ENCODE measurements at places on chromosomes 4 and X. TPM values are rescaled to one million over a fixed set of nuclear protein-coding genes. Genes with fewer than 3 reads are reported as not detected.

DNA sequence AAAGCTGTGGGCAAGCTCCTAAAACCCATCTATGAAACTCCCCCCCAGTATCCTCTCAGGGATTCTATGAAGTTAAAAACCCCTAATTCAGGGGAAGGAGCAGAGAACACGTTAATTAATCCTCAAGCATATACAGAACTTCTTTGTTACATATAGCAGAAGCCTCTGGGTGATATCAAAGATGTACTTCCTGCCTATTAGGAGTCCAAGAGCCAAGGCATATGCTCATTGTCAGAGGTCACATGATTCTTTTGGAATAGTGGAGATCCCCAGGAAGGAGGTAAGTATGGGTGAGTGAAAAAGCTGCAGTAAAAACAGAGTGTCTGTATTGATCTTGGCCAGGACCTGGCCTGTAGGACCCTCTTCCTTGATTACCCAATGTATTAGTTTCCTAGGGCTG lies 2.9 kb upstream of the SPARCL1 start:
- no peak for DNase-seq

GRCh38 chr4:75547647-75548387 lies 8.0 kb upstream of the ODAPH start:
- DNase-seq, result no peak

HTR2C gene
- not detected for total RNA-seq

DNA sequence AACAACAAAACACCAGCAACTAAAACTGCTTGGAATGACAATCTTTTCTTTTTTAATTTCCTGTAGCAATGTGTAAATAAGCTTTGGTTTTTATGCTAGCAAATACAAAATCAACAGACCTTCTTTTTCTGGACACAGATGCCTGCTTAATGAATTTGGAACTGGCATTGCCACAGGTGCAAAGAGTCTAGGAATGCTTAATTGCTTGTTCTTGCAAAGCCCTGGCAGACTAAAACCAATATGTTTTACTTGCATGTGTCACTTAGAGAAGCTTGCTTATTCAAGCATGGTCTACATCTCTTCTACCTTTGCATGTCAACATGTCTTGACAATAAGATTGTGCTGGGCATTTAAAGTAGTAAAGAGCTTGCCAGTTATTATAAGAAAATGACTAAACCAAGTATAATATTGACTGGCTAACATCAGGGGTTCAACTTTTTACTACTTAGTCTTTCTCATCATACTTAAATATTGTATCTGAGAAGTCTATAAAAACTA lies 656.7 kb upstream of the NDST4 start:
- DNase-seq, result no peak

DNA sequence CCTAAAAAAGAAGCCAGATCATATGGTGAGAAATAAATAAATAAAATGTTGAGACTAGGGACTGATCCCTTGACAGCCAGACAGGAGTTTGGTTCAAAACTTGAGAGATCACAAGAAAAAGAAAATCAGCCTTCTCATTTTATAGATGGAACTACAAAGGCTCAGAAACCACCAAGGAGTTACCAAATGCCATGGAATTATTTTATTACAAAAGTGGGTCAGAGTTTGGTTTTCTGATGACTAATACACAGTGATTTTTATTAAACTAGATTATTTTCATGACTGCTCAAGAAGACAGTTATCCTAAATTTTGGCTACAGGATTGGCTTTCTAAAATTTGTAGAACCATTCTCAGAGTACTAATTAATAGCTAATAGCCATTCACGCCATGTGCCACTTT lies 6.2 kb downstream of the CXCL1 start:
- no peak for DNase-seq

FAAH2 gene
- total RNA-seq, result 1.4 TPM

GRCh38 chr4:1470393-1470670 lies 64.1 kb upstream of the NKX1-1 start:
- DNase-seq, result no peak

DNA sequence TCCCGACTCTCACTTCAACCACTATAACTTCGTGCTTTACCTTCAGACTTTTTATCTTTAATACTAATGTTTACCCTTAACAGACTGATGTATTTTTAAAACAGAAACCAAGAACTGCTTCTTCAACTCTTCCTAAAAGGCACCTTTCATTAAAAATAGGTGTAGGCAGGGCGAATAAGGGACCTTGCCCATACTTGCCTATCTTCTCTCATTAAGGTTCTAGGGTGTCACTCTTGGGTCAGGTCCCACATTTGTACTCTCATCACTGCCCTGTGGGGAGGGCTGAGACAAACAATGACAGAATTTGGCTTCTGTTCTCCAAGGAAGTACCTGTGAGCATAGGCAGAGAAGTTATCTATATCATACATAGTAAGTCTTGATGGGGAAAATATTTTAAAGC lies 69.7 kb downstream of the ANKRD50 start:
- no peak for DNase-seq

DNA sequence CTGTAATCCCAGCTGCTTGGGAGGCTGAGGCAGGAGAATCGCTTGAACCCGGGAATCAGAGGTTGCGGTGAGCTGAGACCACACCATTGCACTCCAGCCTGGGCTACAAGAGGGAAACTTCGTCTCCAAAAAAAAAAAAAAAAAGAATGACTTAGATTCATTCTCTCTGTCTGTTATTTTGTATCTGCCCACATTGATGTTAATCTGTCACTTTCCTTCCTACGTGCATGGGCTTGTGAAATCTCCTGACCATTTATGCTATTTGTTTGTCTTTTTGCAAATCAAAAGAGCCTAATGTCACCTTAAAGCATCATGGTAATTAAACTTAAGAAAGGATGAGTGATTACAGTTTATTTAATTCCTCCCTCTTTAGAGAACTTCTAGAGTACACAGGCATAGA lies 27.4 kb downstream of the GAB1 start:
- DNase-seq, result no peak

- no peak for DNase-seq
Measured at GRCh38 chr4:114423582-114423981, 175.0 kb upstream of the UGT8 start.

IGFBP7 gene
- total RNA-seq, result 322 TPM

DNA sequence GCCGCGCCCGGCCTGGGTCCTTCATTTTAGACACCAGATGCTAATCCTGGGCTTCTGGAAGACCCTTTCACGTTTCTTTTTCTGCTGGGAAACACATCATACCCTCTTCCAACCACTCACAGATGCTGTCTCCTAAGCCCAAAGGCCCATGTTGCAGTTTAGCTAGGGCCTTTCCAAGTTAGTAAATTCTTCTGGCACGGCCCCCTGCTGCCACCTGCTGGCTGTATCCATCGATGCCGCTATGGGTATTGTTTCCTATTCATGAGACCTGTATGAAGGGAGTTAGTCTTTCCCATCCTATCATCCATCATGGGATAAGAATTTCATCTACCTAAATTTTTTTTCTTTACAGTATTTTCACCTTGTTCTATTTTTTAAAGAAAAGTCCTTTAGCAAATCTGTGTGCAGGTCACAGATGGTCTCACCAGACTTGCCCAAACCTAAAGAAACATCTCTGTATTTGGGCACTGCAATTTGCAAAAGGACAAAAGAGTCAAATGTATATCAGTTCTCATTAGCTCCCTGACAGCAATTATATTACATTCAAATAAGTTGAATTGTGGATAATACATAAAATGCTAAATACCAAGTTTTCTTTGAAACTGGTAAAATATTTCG lies 37.8 kb upstream of the SLC9A7 start:
- peak; percentile 22 for DNase-seq

DNA sequence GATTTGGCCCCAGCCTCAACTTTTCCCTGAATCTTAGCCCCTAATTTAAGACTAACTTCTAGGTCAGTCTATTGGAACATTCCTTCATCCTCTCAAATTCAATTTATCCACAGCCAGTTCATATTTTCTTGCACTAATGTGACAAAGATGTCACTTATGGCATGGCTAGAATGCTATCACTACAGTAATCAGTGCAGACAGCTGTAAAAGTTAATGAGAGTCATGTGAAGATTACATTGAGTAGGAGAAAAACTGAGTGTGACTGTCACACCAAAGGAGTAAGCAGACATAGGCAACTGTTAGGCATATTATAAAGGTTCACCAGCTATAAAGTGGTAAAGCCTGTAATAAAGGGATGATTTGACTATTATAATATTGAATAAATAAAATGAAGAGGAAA lies 42.6 kb downstream of the GABRG1 start:
- no peak for DNase-seq

DNA sequence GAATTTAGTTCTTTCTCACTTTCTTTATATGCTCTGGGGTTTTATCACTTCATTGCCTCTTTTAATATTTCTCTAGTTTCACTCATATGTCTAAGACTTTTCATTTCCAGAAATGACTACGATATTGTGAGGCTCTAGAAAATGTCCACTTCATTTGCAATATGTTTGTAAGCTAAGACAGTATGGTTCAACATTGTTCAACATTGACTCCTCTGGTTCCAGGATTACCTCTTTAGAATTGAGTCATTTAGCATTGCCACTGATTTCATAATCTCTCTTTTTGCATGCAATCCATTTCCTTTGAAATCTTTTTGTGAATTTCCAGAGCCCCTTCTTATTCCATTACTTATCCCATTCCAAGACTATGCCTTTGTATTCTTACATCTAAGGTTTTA lies 32.3 kb downstream of the BBS12 start:
- no peak for DNase-seq
